ENCODE measurements at places on chromosomes 4 and X.

- no peak for DNase-seq
Measured at GRCh38 chrX:134572816-134573682, 85.2 kb downstream of the PLAC1 start.

DNA sequence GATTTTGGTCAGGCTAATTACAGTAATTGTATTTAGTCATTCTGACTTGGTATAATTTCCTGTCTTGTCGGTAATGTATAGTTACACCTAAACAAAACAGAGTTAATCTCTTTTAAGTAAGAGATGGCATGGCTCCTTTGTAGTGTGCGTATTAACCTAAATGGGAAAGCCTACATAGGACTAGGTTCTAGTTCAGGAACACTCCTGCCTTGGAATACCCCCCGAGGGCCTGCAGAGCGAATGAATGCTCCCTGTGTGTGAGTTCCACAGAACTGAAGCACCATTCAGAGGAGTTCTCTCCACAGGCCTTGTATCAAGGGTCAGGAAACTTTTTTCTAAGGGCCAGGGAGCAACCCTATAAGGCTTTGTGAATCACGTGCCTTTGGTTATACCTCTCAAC lies 44.9 kb upstream of the STIM2 start:
- DNase-seq, result no peak

DNA sequence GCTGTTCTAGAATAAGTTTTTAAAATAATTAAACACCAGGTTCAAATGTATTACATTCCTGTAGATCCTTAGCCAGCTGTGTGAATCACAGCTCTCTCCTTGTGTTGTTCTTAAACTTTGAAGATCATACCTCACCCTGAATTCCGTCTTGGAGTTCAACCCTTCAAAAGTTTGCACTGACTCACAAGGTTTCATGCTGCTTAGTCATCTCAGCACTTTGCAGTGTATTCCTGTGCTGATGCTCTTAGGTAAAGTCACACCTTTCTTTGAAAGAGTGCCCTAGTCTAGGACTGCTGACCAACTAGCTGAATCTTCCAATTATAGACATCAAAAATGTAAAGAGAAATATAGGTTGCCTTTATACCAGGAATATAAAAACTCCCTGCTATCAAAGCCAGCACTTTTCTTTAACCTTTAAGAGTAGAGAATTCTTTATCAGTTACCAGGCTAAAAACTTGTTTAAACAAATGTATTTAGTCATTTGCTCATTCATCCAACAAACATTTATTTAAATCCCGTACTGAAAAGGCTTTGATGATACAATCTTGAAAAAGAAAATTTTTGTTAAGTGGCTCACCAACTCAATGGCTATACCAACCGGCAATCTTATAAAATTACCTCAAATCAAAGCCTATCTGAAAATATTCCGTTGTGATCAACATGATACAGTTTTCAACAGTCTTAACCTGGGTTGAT lies 169.7 kb downstream of the RAP1GDS1 start:
- no peak for DNase-seq

DNA sequence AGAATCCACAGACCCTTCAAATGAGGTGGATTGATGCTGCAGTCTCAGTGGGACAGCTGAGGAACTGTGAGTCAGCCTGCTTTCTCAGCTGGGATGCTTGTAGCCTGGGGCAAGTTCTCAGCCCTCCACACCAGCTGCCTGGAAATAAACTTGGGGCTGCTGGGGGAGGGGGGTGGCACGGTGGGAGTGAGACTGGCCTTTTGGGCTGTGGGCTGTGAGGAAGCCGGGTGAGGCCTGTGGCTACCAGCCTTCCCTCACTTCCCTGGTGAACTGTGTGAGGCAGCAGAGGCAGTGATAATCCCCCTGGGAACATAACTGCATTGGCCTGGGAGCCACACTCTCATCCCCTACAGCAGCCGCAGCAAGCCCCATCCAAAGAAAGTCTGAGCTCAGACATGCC lies 114.5 kb upstream of the GUCY1A1 start:
- no peak for DNase-seq

DNA sequence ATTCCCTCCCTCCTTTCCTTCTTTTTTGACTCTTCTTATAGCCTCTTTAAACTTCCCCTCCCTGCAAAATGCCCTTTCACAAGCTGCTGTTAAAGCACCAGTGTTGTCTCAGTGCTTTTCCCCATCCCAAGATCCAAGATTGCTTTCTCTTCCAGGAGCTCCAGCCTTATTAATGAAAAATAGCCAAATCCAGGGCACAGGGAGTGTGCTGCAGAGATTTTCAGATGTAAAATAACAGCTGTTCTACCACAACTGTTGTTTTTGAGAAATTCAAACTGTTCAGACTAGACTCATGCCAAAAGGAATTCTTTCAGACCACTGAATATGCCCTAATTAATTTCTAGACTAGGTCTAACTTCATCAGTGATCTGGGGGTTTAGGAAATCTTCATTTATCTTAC lies 47.0 kb upstream of the GPC3 start:
- DNase-seq, result no peak

DNA sequence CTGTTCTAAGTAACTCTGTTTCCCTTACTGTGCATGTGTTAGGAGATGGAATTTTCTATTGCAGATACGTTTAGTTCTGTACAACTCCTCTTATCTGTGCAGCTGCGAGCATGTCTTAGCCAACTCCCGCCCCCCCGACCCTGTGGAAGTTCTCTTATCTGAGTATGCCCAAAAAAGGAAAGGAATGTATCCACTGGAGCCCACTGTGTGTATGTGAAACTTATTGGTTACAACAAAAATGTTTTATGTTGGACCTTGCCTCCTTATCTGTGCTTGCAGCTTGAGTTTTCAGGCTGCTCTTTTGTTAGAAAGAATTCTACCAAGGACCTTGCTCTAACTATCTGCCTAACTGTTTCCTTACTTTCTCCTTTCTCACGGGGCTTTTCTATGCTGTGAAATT lies 24.2 kb upstream of the DCAF8L2 start:
- DNase-seq, result no peak

- no peak for DNase-seq
Measured at GRCh38 chrX:331825-332495, 13.4 kb upstream of the GTPBP6 start.

GRCh38 chr4:15677507-15677988 lies 4.1 kb upstream of the FAM200B start:
- DNase-seq, result no peak

- no peak for DNase-seq
Measured at GRCh38 chrX:72685810-72686456, 28.2 kb downstream of the PHKA1 start.

DNA sequence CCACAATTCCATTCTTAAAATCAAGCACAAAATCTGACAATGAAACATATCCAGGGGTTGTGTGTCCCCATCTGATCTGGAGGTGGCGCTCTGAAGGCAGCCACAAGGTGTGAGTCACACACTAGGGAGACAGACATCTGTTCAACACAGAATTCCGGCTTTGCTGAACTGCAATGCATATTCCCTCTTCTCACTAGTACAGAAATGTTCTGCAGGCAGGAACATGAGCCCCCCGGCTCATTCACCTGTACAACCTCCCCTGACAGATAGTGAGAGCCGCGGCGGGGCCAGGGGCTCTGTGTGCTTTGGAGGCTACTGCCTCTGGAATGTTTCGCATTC lies 41.9 kb downstream of the WDR1 start:
- DNase-seq, result no peak

- DNase-seq, result no peak
Measured at GRCh38 chrX:460823-461640, 74.3 kb upstream of the PPP2R3B start.

- DNase-seq, result no peak
Measured at GRCh38 chr4:38266616-38267015, 306.4 kb downstream of the PTTG2 start.

GRCh38 chr4:82469791-82470345 lies 39.5 kb downstream of the ENOPH1 start:
- DNase-seq, result no peak

DNA sequence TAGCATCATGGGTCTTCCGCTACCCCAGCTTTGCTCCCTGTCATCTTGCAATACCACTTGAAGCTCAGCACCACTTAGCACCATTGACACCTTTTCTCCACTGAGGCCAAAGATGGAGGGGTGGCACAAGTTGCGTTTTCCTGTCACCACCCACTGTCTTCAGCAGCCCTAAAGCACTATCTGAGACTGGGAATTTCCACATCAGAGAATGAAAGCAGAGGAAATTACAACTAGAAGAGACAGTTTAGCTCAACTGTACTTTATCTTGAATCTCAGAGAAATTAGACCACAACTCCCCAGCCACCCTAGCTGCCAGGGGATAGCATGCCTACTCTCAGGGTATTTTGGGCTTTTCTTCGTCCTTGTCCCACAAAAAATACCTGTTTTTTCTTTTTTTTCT lies 111.0 kb downstream of the DDIT4L start:
- no peak for DNase-seq

DNA sequence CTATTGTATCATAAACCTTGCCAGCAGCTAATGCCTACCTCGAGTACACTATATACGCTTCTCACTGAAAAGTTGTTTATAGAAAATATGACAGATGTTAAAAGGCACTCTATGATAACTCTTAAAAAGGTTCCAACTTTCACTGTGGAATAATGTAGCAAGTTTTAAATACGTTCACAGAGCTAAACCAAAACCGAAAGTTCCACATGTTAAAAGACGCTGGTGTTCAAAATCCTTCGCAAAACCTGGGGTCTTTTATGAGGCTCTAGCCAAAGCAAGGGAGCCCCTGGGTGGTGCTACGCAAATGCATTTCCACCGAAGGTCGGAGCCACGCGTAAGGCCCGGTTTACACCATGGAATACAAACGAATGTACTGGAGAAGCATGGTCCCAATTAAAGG lies 103.7 kb upstream of the TENM3 start:
- DNase-seq, result no peak

- no peak for DNase-seq
Measured at GRCh38 chrX:74291577-74291963, 12.4 kb upstream of the ZCCHC13 start.

GRCh38 chrX:111519215-111519614 lies 7.8 kb downstream of the SERTM2 start:
- no peak for DNase-seq

GRCh38 chrX:54357414-54358377 lies at the start of gene WNK3:
Gene WNK3 (minus strand): TSS chrX:54358046.
- peak; percentile 8 for DNase-seq

GRCh38 chr4:28443371-28443770 lies 1582.7 kb downstream of the STIM2 start:
- no peak for DNase-seq

- DNase-seq, result no peak
Measured at GRCh38 chrX:134520860-134521390, 61.0 kb downstream of the HPRT1 start.

DNA sequence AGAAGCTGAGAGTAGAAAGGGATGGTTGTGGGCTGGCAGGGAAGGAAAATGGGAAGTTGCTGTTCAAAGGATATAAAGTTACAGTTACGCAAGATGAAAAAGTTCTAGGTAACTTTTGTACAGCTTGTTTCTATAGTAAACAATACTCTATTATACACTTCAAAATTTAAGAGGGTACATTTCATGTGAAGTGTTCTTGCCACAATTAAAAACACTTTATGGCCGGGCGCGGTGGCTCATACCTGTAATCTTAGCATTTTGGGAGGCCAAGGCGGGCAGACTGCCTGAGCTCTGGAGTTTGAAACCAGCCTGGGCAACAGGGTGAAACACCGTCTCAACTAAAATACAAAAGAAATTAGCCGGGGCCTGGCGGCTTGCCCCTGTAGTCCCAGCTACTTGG lies 623.6 kb downstream of the STIM2 start:
- no peak for DNase-seq

GRCh38 chr4:40592034-40592433 lies 37.6 kb downstream of the RBM47 start:
- DNase-seq, result no peak

GRCh38 chrX:124651031-124651430 lies 304.7 kb downstream of the SH2D1A start:
- no peak for DNase-seq

DNA sequence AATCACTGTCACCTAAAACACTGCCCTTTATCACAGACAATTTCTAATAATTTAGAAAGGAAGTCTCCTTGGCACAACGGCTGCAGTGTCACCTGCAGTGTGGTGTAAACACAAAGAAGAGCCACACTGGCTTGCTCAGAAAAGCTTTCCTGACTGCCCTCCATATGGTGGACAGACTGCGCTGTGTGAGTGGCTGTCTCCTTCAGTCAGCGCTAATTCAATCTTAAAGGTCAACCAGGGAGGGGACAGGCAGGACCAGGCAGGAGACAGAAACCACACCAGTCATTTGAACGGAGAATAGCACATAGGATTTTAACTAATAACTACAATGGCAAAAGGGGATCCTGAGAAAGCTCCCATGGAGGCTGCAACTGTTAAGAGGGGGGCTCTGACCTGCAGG lies 132.1 kb downstream of the NSUN7 start:
- no peak for DNase-seq

DNA sequence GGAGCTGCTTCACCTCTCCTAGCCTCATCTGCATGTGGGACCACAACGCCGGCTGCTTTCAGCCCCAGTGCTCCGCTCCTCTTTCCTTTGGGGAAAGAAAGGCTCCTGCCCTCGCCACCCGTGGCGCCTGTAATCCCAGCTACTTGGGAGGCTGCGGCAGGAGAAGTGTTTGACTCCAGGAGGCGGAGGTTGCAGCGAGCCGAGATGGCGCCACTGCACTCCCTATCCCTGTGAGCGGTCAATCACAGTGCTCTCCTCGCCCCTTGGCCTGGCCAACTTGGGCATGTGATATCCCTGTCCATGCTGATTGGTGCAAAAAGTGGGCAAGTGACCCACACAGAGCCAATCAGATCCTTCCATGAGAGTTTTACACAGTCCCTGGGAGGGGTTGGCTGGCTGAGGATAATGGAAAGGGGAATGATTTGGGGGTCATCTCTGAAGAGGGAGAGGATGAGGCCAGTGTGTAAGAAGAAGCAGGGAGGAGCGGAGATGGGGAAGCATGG lies 56.2 kb downstream of the WFS1 start:
- no peak for DNase-seq

- DNase-seq, result no peak
Measured at GRCh38 chr4:11397819-11398610, 30.7 kb downstream of the HS3ST1 start.

DNA sequence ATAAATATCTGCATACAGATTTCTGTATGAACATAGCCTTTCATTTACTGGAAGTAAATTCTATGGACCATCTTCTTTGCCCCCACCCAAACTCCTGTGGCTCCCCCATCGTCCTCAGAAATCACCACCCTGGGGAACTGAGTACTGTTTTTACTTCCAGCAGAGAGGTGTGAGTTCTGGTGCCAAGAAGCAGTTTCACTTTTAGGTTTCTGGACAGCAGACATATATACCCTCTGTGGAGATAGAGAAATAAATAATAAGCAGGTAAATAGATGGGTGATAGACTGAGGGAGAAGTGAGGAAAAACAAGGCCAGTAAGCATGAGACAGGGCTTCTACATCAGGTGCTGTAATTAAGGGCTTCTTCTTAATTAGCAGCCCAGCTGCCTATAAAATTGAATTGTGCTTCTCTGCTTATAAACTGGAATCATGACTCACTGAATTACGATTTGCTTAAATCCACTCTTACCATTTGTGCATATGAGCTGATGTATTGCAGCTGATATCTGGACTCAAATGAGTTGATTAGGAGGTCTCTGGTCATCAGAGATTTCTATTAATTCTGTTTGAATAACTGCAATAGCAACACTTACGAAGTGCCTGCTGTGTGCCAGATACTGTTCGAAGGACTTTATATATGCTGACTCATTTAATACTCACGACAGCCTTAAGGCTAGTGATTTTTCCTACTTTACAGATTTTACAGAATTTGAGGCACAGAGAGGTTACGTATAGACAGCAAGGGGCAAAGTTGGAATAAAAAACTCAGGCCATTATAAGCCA lies 60.8 kb upstream of the DHX15 start:
- no peak for DNase-seq

Data from activated CD8-positive, alpha-beta memory T cell treated with anti-CD3 and anti-CD28 coated beads for 4 hours (primary cell).